ENCODE measurements at places on chromosomes 3 and 15.

- DNase-seq = no peak
Measured at GRCh38 chr3:135231737-135232136, 436.7 kb downstream of the EPHB1 start.

GRCh38 chr3:195039180-195039843 lies 231.6 kb downstream of the XXYLT1 start:
- no peak for DNase-seq

GRCh38 chr3:112389961-112390360 lies 57.0 kb downstream of the CD200 start:
- no peak for DNase-seq

DNA sequence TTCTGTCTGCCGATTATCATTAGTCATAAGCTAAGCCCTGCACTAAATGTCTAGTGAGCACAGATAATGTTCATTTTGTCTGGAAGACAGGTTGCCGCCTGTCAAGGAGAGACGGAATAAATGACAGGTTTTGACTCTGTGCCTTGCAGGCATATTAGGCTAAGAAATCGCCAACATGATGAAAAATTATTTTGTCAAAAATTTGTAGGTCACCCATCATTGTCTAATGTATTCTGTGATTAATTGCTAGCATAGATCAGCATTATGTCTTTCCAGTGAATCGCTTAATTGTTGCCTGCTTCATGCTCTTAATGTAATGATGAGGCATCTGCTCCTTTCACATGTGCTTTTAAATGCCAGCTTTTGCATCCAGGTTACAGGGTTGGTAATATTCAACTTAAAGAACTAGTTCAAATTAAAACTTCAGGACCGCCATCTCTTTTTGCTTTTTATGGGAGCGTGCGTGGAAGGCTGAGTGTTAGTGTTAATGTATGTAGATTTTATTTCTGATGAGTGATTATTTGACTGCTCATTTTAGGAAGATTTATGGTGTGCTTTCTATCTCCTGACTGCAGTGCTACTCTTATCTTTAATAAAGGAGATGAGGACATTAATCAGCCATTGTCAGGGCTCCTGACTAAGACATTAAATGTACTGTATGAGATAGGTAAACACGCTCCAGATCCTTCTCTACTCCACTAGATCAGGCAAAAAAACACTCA lies 120.8 kb upstream of the MEIS2 start:
- DNase-seq = no peak

GRCh38 chr3:129310111-129311011 lies 31.7 kb downstream of the HMCES start:
- DNase-seq = no peak

Measured in H4 (cell line).